NB4 (cell line): ENCODE measurements at places on chromosomes 13 and 19.

GRCh38 chr19:50501568-50502475, 9.2 kb downstream of the JOSD2 start:
- no peak for DNase-seq

- DNase-seq, result no peak
These were observed 2.3 kb downstream of the HSD17B14 start for GRCh38 chr19:48833977-48834376.

- peak; percentile 82 for DNase-seq
These were observed 37.8 kb downstream of the TNFSF14 start for GRCh38 chr19:6632002-6632621.

DNA sequence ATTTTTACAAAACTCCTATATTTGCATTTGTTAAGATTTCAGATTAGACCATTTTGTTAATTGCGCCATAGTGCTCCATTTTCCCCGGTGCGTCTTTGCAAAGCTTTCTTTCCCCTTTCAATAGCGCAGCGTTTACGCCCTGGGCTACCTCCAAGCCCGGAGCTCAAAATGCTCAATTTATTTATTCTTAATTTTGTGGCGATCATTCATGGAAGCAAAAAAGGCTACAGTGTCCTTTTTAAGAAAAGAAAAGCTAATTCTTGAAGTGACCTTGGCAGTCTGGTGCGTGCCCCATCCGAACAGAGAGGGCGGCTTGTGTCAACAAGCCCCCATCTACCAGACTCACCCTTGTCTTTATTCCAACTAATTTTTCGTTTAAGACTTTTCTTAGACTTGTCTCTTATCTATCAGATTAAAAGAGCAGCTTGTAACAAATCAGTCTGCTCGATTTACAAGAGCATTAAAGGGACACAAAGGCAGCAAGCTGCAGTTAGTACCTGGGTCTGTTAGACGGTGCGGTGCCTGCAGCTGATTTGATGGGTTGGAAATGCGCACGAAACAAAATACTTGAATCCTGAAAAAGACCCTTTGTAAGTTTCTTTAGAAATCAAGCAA, 30.1 kb downstream of the GSX1 start:
- DNase-seq, result no peak

DNA sequence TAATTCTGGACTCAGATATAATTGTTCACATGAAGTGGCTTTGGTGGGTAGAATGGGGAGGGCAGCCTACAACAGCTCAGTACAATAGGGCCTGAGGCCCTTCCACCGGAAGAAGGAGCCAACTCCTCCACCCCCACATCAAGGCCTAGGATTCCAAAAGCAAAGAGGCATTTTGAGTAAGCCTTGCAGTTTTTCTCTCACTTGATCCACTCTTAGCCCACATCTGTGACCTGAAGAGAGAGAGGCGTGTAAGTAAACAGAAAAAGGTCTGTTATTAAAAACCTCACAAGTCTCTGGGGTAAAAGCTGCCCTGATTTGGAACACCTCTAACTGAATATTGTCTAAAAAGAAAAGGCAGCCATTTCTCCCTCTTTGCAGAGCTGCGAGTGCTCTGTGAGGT, 214.1 kb upstream of the KL start:
- no peak for DNase-seq

- no peak for DNase-seq
These were observed 113.2 kb downstream of the STARD13 start for GRCh38 chr13:33172400-33172799.

- DNase-seq, result peak; percentile 34
These were observed 55.2 kb downstream of the VWA8 start for GRCh38 chr13:41905600-41906254.
